ENCODE measurements at places on chromosomes 12 and 14. TPM values are rescaled to one million over a fixed set of nuclear protein-coding genes. Genes with fewer than 3 reads are reported as not detected.

DNA sequence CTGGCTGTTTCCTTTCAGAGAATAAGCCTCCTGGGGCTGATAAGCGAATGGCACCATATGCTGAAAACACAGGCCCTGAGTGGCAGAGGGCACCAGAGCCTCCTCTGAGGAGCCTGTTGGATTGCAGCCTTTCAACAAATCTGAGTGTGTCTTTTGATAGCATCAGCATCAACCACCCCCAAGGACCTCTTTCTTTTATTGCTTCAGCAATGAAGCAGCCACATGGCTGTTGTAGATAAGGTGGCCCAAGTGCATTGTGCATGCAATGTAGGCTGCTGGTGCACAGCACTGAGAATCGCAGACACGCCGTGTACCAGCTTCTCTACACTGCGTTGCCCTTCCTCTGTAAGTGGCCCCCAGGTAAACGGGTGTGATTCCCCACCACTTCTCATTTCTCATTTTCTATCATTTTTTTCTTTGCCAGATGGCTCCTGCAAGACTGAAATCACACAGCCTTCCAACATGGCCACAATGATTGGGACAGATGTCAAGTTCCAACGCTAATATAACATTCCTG, 191.7 kb downstream of the DAD1 start:
- no peak for DNase-seq

- no peak for DNase-seq
These were observed 35.0 kb upstream of the DICER1 start for GRCh38 chr14:95192311-95192710.

DNA sequence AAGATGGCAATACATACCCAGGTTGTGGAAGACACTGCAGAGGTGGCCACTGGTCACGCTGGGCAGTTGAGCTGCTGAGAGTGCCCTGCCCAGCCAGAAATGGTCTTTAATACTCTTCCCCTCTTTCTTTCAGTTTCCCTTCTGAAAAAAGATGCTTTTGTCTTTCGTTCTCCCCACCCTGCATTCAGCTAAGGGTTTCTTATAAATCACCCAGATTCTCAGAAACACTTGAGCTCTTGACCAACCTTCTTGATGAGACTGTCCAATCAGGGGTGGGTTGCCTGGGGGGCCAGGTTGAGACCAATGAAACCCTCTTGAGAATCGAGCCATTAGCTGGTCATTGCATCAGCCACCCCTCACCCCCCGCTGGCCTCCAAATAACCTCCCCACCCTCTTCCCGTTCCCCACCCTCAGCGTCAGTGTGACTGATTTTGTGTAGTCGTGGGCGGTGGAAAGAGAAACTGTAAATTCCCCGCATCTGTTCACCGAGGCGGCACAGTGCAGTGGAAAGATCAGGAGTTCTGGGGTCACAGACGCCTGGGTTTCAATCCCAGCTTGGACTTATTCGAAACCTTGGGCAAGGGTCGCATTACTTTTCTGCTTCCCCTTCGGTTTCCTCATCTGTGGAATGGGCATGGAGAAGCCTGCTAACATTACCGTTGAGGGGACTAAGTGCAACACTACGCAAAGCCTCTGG, 52.3 kb downstream of the SLC25A47 start:
- DNase-seq, result no peak

DNA sequence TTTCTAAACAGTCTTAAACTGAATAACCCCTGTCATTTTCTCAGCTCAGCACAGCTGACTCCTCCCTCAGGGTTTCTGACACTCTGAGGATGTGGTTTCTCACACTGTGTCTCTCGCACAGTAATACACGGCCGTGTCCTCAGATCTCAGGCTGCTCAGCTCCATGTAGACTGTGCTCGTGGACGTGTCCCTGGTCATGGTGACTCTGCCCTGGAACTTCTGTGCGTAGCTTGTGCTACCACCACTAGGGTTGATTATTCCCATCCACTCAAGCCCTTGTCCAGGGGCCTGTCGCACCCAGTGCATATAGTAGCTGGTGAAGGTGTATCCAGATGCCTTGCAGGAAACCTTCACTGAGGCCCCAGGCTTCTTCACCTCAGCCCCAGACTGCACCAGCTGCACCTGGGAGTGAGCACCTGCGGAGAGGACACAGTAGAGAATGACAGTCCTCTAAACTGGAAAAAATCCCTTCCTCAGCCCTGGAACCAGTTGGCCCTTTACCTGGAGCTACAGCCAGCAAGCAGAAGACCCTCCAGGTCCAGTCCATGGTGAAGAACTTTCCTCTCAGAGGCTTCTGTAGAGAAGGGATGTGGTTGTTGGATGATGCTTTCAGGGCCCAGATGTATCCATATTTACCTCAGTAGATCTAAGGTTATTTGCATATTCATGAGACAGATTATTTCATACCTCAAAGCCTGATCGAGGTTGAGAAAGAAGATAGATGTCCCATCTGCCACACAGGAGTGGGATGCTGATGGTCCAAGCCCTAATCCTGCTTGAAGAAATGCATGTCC, 984.8 kb downstream of the TMEM121 start:
- DNase-seq, result no peak

DNA sequence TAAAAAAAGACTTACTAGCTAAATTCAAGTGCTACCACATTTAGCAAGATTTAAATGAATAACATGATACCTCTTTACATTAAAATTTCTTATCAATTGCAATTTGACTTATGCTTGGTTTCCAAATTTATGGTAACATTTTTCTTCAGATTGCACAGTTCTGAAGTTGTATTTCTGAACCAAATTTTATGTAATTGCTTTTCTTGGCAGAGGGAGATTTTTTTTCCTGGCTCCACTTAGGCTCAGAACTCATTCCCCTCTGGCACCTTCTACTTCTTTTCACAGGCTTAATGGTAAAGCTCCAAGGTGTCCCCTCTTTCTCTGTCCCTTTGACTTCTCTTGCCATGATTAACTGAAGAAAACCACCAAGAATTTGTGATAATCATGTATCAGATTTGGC, 99.8 kb upstream of the TMTC1 start:
- no peak for DNase-seq

GRCh38 chr14:92659765-92660561, 88.5 kb downstream of the LGMN start:
- DNase-seq, result no peak

- no peak for DNase-seq
These were observed 5.9 kb upstream of the PRPH start for GRCh38 chr12:49288922-49289555.

- DNase-seq, result no peak
These were observed 41.6 kb downstream of the DAD1 start for GRCh38 chr14:22547313-22547947.

DNA sequence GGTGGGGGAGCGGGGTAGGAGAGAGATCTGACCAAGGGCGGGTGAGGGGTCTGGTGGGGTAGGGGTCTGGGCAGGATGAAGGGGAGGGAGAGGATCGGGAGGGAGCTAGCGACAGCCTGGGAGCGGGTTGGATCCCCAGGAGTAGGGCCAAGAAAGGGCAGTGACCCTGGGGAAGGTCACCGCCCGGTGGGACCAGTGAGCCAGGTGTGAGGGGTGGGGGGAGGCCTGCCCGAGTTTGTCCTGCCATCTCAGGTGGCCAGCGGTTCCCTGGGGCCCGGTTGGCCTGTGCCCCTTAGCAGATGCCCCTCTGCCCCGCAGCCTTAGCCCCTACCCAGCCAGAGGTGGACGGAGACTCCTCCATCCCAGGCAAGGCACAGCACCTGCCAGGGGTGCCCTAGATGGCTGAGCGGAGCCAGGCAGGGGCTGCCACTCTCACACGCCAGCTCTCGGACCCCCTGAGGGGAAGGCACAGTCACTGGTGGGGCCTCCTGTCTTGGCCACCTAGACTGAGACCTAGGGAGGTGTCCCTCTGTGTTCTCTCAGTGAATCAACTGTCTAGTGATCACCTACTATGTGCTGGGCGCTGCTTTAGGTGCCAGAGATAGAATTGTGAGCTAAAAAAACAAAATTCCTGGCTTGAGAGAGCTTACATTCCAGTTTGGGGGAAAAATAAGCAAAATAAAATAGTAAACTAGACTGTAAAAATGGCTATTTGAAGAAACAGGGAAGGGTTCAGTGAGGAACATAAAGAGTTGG, 629 bp upstream of the TTC7B start:
- peak; percentile 83 for DNase-seq

DNA sequence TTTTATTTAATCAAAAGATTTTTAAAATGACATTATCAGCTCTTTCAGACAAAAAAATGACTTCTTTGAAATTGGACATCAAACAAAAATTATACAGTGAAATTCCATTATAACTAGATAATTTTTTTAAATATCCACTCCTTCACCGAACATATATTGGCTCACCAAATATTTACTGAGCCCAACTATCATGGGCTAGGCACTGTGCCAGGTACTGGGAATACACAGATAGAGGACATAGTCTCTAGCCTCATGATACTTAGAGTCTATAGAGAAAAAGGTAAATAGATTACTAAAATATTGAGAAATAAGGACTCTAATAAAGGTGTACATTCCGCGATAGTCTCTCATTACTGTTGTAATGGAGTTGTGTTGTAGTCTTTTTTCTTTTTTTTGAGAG, 219.9 kb downstream of the SEC23A start:
- no peak for DNase-seq

DNA sequence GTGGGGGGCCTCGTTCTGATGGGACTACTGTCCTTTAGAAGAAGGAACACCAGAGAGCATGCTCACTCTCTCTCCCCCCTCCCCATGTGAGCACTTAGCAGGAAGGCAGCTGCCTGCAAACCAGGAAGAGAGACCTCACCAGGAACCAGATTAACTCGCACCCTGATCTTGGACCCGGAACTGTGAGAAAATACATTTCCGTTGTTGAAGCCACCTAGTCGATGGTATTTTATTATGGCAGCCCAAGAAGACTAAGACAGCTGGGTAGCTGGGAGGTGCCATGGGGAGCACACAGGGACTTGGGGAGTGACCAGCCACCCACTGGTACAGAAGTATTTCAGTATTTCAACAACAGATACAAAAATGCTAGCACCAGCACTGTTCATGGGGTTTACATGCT, 59.0 kb downstream of the VCPKMT start:
- DNase-seq, result no peak

GRCh38 chr12:52772772-52773171, 4.4 kb downstream of the KRT76 start:
- no peak for DNase-seq

- no peak for DNase-seq
These were observed 91.0 kb upstream of the DIO3 start for GRCh38 chr14:101470266-101470665.

GRCh38 chr12:79300199-79300568, 390.6 kb downstream of the PAWR start:
- no peak for DNase-seq

DNA sequence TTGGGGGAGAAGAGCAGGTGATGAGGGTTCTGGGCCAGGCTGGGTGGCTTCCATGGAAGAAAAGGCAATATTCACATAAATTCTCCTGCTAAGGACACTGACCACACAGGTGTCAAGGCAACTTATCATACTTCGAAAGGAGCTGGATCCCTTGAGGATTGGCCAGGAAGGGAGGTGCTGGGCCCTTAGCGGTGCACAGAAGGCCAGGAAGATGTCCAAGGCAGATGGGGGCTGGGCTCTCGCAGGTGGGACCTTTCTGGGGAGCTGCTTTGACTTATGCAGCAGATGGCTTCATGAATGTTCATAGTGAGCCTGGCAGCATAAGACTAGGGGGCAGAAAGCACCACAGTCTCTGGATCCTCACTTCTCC, 3.9 kb downstream of the CD63 start:
- no peak for DNase-seq

- peak; percentile 38 for DNase-seq
These were observed 1662.2 kb upstream of the FLRT2 start for GRCh38 chr14:83867566-83868225.

- peak; percentile 76 for DNase-seq
These were observed 8.9 kb upstream of the IRF2BPL start for GRCh38 chr14:77037215-77037937.

GRCh38 chr12:19129486-19130223, at the start of gene PLEKHA5:
PLEKHA5 (plus strand) TSS chr12:19129733; CDS start chr12:19129800, 67 bp downstream.
- peak; percentile 90 for DNase-seq

DNA sequence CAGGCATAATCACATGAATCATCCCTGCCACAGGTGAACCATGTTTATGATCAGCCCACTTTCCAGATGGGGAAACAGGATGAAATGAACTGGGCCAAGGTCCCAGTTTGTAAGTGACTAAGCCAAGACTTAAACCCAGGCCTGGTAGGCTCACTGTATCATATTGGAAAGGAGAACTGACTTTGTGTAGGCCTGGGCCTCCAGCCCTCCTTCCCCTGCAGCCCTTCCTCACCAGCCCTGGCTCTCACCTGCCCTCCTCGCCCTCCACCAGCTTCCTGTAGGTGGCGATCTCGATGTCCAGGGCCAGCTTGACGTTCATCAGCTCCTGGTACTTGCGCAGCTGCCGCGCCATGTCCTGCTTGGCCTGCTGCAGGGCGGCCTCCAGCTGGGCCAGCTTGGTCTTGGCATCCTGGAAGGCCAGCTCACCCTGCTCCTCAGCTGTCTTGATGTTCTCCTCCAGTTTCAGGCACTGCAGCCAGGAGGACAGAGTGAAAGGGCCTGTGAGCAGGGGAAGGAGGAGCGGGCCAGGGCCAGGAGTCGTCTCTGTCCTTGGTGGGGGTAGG, 19.8 kb downstream of the KRT80 start:
- no peak for DNase-seq

- DNase-seq, result no peak
These were observed 40.6 kb upstream of the RBM19 start for GRCh38 chr12:114006482-114007425.

DNA sequence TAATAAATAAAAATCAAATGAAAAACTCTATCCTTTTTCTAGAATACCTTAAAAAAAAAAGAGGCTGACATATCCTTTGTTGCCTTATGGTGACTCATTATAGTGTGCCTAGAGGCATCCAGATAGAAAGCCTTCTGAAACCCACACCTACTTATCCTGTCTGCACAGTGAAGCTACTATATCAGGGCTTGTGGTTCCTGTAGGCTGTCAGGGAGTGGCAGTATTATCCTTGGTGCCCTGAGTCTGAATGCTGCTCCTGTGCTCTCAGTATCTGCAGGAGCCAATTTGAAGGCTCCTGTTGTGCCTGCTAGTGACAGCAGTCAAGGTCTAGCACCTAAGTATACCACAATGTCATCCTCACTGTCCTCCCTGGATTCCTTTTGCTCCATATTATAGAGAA, 168.4 kb upstream of the AVPR1A start:
- DNase-seq, result no peak

GRCh38 chr12:20560935-20561334, 134.2 kb upstream of the SLCO1C1 start:
- no peak for DNase-seq

GRCh38 chr14:45104561-45104960, 20.6 kb downstream of the PRPF39 start:
- no peak for DNase-seq

GRCh38 chr14:105843444-105844046, 317.2 kb downstream of the TMEM121 start:
- no peak for DNase-seq

- no peak for DNase-seq
These were observed 68.6 kb downstream of the ACSS3 start for GRCh38 chr12:81146228-81147225.

GRCh38 chr14:68652433-68652690, 140.5 kb downstream of the ZFP36L1 start:
- no peak for DNase-seq

PAX9 gene
- polyA plus RNA-seq, result not detected

AJUBA gene
- polyA plus RNA-seq, result 14.6 TPM

B4GALNT1 gene
- polyA plus RNA-seq, result 1.6 TPM

GNS gene
- polyA plus RNA-seq, result 108 TPM

KRT6C gene
- polyA plus RNA-seq, result not detected

RFLNA gene
- 0.82 TPM for polyA plus RNA-seq

MYF5 gene
- not detected for polyA plus RNA-seq

AVPR1A gene
- 4.5 TPM for polyA plus RNA-seq

OR4E2 gene
- polyA plus RNA-seq, result not detected

SDR9C7 gene
- polyA plus RNA-seq, result not detected
